ENCODE measurements at places on chromosomes 1 and 21. TPM values are rescaled to one million over a fixed set of nuclear protein-coding genes. Genes with fewer than 3 reads are reported as not detected.

Gene QSOX1
- total RNA-seq: 23.1 TPM

Gene S100A9
- 2.2 TPM for total RNA-seq

Gene WNT3A
- total RNA-seq: not detected

Gene SLFNL1
- 0.65 TPM for total RNA-seq

Data from naive thymus-derived CD8-positive, alpha-beta T cell (primary cell).